ENCODE measurements at places on chromosomes 1 and 21.

DNA sequence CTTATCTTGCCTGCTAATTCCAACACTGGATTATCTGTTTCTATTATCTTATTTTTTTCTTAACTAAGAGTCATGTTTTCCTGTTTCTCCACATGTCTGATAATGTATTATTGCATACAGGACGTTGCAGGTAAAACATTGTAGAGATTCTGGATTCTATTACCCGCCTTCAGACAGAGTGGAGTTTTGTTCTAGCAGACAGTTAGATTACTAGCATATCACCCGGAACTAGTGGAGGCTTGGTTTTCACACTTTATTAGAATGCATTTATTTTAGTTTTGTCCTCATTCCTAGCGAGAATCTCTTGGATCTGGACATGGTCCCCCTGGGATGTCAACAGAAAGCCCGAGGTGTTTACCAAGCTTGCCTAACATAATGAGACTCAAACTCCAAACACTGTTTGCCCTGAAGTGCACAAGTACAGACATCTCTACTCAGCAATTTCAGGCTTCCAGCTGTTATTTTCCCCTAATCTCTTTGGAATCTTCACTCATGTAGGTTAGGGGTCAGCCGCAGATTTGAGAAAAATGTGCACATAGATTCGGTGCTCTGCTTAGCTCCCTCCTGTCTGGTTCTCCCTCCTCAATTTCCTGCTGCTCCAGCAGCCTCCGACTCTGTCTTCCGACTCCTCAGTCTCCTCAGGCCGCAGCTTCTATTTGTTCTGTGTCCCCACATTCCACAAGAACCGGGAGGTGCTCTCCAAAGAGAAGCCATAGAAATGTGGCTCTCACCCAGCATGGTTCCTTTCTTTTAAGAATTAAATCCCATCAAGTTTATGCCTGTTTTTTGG is 36.8 kb upstream of the PTPRF start:
- DNase-seq: no peak

DNA sequence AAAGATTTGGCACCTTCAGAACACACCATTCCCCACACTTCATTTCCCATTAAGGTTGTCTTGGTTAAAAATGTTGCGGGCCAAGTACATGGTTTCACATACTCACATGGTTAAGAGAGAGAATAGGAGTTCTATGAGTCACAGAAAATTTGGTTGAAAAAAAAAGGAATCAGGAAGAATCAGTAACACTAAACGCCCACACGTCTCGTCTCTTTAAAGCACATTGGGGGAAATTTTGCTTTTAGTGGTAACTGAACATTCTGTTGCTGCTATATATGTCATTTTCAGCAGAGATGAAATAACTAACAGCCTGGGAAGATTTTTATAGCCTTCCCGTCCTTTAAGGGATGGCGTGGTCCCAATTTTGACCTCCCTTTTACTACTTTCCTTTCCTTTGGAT is 132.9 kb upstream of the ERG start:
- no peak for DNase-seq

GRCh38 chr1:95584315-95584714 is 350.3 kb downstream of the RWDD3 start:
- no peak for DNase-seq

- DNase-seq: no peak
Observed at GRCh38 chr1:192448026-192448578, 127.5 kb upstream of the RGS1 start.

DNA sequence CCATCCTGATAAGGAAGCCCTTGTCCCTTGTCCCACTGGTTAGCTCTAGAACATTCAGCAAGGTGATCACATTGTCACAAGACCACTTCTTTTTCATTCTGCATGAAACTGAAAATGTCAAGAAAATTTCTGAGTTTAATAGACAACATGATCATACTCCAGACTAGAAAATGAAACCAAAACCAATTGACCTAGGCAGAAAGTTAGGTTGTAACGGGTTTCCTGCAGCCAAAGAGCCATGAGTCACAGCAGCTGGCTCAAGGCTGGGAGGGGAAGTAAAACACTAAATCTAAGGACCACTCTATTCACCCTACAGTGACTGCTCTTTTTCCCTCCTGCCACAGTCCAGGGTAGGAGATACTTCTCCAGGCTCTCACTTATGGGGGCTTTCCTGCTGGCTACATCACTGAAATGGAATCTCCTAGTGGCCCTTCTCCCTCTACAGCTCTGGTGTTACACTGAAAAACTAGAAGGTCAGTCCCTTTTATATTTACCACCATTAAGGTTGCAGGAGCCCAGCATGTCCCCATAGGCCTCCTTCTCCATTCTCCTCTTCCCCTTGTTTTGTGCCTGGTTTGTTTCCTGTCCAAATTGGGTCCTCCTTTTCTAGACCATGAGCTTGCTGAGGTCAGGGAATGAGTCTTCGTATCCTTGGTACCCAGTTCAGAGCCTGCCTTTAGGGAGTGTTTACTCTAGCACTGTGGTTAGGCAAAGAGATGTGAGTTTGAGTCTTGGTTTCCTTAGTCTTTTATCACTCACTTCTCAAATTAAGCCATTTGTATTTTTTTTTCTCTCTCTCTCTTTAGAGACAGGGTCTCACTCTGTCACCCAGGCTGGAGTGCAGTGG is 236.5 kb upstream of the JUN start:
- no peak for DNase-seq

- no peak for DNase-seq
Observed at GRCh38 chr1:202105571-202106339, 17.0 kb upstream of the GPR37L1 start.

- DNase-seq: peak; percentile 67
Observed at GRCh38 chr1:101198842-101199636, 37.8 kb upstream of the S1PR1 start.

DNA sequence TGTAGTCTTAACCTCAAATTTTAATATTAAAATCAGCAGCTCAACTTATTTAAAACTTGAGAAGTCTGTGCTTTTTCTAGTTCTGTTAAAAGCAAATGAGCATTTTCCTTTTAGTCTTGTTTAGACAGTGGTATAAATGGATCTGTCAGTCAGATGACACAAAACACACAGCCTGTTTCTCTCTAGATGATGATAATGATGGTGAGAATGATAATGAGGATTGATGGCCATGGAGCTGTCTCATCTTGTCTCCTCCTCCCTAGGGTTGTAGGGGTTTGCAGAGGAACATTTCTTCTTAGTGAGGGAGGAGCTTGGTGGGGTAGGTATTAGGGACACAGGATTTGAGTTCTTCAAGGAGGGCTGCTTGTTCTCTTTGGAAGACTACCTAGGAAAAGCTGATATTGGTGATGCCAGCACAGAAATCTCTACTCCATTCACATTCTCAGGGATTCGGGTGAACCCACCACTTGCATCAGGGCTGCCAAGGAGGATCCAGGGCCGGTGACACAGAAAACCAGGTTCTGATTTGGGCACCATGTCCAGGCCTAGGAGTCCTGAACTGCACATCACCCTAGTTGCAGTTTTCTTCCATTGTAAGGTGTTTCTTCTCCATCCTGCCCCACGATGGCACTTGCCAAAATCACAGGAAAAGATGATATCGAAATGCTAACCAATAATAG is 147.6 kb downstream of the RHOU start:
- no peak for DNase-seq

- no peak for DNase-seq
Observed at GRCh38 chr1:174877208-174877673, 122.5 kb upstream of the CACYBP start.

- no peak for DNase-seq
Observed at GRCh38 chr1:63813829-63814277, 40.0 kb downstream of the ROR1 start.

GRCh38 chr1:12505231-12505630 is 112.8 kb downstream of the DHRS3 start:
- no peak for DNase-seq

DNA sequence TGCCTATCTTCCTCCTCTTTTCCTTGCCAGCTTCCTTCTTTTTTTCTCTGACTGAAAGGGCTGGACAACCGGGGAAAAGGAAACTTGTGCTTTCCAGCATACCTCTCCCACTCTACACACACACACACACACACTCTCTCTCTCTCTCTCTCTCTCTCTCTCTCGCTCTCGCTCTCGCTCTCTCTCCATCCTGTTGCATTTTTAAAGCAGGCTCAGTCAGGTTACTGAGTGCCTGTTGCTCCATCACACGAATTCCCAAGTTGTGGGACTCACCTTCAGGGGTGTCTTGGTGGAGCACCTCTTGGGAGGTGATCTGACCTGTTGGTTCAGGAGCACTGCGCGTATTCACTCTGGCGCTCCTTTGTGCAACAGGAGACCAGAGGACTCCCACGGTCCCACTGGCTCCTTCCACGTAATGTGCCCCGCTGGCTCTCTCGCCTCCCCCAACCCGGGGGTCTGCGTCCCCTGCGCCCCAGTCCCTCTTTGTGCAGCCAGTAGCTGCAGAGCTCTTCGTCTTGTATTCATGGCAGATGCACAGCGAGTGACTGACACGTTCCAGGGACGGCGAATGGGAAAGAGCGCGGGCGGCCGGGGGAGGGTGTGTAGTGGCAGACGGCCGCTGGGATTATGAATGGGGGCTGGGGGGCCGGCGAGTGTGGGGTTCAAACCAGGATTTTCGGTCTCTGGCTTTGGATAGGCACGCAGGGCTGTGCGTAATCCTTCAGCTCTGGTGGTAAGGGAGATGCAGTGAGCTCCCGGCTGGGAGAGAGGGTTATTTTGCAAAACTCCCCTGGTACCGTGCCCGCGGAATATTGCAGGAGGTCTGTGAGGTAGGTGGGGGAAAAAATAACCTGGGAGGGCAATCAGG is 660 bp upstream of the PDE4B start:
- DNase-seq: no peak

DNA sequence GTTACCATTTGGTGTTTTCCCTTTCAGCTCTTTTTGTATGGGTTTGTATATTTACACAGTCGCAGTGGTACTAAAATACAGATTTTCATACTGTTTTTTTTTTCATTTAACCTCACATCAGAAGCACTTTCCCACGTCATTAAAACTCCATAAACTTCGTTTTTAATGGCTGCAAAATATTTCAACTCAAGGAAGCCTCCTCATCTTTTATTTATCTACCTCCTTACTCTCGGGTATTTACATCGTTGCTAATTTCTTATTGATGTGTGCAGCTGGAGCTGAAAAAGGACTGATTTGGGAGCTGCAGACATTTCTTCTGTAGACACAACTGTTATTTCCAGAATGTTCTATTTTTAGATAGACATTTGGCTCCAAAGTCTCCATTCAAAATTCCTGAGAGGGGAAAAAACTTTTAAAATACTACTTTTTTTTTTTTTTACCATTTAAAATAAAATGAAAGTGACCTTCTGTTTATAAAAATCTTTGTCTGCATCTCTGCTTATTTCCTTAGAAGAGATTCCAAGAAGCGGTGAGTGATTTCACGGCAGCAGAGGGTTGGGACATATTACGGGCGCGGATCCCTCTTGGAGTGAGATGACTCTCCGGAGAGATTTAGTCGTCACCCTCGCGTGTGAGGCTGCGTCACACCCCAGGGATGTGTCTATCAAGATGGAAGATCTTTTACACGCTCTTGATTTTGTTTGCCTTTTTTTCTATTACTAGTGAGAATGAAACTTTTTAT is 10.1 kb downstream of the RUNX3 start:
- DNase-seq: peak; percentile 71

DNA sequence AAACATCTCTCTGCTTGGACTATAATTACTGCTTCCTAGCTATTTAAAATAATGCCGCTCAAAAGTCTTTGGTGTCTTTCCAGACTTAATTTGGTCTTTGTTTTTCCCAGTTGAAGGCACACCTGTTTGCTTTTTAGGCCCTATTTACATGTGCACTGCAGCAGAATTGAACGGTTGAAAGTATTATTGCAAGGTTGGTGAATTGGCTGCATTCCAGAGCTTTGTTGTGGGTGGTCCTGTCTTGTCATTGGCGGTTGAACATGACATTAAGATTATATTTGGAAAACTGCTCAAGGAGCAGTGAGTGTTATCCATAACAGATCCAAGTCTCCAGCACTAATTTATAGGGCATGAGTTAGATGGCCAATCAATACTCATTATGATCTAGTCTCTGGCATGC is 656.3 kb downstream of the PTPRC start:
- DNase-seq: no peak

- no peak for DNase-seq
Observed at GRCh38 chr1:21573971-21574465, 64.8 kb downstream of the ALPL start.

DNA sequence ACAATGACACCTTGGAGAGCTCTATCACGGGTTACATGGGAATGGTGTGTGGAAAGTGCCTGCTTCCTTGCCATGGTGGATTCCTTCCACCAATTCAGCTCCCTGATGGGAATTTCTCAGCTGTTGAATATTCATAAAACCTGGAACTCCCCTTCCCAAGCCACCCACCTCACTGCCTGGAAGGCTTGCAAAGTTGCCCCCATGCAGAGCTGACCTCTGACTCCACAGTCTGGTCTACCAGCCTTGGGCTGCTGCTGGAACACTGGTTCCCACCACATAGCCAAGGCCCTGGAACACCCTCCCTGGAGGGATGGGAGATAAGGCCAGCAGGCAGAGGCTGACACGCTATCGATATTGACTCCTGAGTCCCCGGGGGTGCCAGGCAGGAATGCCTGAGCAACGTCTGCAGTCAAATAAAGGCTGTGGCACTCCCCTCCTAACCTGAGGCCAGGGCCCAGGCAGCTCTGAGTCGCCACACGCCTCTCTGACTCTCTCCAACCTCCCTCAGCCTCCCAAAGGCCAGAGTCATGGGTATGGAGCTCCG is 8.8 kb downstream of the CCDC24 start:
- DNase-seq: no peak

- DNase-seq: no peak
Observed at GRCh38 chr1:65065524-65066418, 82.2 kb upstream of the AK4 start.

DNA sequence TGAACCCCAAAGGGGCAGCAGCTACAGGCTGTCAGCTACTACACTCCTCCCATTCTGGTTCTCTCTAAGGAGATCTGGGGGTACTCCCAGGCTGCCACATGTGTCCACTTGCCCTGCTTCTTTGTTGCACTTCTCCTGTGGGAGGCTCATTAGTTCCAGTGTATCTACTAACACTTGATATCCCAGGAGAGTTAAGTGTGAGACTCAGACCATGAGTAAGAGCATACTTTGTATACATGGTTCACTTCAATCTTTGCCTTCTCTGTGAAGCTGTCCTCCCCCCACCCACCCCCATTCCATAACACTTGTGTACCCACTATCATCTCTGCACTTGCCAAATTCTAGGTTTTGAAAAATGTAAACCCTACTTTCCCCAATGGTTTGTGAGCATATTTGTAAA is 34.9 kb upstream of the GADD45A start:
- DNase-seq: no peak

GRCh38 chr21:24275616-24276015 is 1331.7 kb downstream of the MRPL39 start:
- no peak for DNase-seq

- no peak for DNase-seq
Observed at GRCh38 chr1:224589006-224589405, 27.1 kb upstream of the CNIH3 start.

- no peak for DNase-seq
Observed at GRCh38 chr1:203291201-203292096, 13.9 kb upstream of the BTG2 start.

- no peak for DNase-seq
Observed at GRCh38 chr1:32870615-32871363, at the start of gene FNDC5. Gene FNDC5 (minus strand): TSS chr1:32870912.

GRCh38 chr1:22673486-22674409 is 20.7 kb downstream of the C1QB start:
- peak; percentile 13 for DNase-seq

All from stimulated activated CD8-positive, alpha-beta memory T cell treated with anti-CD3 and anti-CD28 coated beads, Interleukin-7, amount 100 ng/mL, for 48 hours (primary cell).